Cerebellum (tissue), 4 donors: ENCODE measurements at places on chromosomes 2 and 18.

DNA sequence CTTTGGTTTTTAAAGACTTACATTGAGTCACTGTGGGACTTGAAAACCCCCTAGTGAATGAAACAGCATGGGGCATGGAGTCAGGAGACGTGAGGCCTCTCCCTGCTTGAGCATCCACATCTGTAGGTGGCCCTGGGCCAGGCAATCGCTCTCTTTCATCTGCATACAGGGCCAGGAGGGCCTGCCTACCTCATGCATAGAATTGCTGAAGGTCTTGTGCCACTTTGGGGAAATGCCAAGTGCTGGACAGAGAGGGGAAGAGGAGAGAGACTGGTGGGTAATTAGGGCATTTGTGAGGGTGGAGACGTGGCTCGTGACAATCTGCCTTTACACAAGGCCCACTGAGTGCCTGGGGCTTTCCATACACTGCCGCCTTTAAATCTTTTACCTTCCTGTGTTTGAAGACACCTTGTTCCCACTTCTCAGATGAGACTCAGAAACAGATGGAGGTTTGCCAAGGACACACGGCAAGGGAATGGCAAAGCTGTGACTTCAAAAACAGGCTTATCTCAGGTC, 322.2 kb upstream of the HS6ST1 start:
- DNase-seq = no peak

DNA sequence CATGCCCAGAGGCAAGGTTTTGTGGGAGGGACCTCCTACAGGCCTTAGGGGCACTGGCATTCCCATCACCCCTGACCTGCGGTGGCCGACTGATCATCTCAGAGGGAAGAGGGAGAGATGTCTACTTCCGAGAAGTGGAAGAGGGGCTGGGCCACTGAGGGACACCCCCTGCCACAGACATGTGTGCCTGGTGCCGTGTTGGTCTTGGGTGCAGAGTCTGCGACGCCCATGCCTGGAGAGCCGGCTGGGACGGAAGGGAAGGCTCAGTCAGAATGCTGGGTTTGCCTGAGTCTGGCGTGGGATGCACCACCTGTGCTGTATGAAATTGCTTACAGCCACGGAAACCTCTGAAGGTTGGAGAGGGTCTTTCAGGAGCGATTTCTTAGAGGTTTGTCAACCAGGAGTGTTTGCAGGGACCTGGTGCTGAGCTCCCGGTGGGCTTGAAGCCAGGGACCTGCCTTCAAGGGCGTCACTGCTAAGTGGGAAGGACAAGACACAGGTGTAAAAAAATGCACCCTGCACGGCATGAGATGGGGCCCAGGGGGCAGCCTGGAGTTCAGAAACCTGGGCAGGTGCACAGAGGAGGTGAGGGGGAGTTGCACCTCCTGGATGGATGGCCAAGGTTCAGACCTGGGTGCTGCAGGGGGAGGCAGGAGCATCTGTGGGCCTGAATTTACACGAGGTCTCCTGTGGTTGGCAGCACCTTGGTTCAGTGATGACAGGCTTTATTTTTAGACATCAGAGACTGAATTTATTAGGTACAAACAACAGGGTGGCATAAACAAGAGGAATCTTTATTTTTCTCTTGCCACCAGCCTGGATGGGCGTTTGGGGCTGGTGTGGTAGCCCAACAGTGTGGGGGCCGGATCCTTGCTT, 100.3 kb downstream of the CTIF start:
- DNase-seq = no peak

GRCh38 chr18:41870817-41871216, 84.2 kb upstream of the PIK3C3 start:
- DNase-seq = no peak

GRCh38 chr2:11862049-11862448, 115.6 kb downstream of the LPIN1 start:
- no peak for DNase-seq

- no peak for DNase-seq
These were observed 3.5 kb upstream of the LIPG start for GRCh38 chr18:49558356-49558755.

DNA sequence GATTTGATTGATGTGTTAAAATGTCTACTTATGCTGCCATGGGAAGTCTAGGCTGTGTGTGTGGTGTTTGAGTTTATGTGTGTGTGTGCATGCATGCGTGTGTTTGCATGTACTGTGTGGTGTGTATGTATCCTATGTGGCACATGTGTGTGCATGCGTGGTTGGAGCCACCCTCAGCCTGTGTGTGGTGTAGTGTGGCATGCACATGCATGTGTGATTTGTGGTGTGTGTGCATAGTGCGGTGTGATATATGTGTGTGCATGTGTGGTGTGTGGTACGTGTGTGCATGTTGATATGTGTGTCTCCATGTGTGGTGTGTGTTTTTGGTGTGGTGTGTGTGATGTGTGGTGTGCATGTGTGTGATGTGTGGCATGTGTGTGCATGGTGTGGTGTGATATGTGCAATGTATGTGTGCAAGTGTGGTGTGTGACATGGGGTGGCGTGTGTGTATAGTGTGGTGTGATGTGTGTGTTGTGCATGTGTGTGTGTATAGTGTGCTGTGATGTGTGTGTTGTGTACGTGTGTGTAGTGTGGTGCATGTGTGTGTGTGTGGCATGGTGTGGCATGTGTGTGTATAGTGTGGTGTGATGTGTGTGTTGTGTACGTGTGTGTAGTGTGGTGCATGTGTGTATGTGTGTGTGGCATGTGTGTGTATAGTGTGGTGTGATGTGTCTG, 66.6 kb upstream of the HDAC4 start:
- no peak for DNase-seq

GRCh38 chr18:40006634-40007033, 1948.4 kb upstream of the PIK3C3 start:
- no peak for DNase-seq

DNA sequence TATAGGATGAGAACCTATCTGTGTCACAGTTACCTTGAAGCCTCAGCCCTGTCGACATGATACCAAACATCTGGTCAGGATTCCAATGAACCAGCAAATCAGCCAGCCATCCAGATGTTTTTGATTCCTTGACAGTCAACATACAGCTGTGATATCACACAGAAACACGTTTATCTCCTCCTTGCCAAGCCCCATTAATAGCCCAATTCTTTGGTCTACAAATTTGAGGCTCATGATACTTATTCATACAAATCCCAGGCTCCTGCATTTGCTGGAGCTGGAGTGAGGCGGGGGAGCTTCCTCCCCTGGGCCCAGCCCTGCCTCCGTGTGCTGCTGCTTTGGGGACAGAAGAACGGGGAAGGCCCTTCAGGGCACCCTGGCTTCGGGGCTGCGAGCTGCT, 611.6 kb upstream of the SALL3 start:
- no peak for DNase-seq

GRCh38 chr2:10920764-10921388, 9.1 kb downstream of the KCNF1 start:
- no peak for DNase-seq

DNA sequence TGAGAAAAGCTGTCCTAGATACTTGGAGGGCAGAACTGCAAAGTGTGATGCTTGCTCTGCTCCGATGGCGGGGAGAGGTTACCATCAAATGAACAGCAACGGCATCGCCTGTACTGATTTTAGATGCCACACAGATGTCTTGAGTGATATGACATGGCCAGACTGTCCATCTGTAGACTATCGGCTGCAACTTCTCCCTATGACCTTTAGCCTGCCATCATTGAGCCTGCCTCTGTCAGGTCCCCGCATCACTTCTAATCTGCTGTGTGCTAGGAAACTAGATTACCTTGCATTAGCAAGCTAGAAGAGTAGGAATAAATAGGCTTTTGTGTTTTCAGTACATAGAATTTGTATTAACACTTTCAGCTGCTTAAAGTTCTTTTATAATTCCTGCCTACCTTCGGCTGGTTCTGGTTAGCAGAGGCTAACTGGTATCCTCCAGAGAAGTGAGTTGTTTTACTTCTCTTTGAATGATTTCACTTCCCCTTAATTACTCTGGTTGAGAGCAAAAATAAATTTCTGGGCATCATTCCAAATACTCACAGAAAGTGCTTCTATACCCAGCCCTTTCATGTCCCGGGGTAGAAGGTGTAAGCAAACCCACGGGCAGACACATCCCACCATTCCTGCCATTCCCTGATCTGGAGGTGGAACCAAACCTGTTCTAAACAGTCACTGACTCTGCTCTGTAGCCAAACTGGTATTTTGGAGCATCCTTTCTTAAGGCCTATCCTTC, 24.0 kb downstream of the GAREM2 start:
- DNase-seq = no peak
